Activated CD4-positive, alpha-beta memory T cell treated with anti-CD3 and anti-CD28 coated beads, Interleukin-2, amount 10 ng/mL, durations not matched to agents 7 days and 5 days (primary cell): ENCODE measurements at places on chromosomes 7 and 10.
A peak's percentile ranks its signal among the peaks of the same experiment; 100 is the strongest.

- no peak for DNase-seq
These were observed 6.9 kb upstream of the VGF start for GRCh38 chr7:101172005-101172853.

DNA sequence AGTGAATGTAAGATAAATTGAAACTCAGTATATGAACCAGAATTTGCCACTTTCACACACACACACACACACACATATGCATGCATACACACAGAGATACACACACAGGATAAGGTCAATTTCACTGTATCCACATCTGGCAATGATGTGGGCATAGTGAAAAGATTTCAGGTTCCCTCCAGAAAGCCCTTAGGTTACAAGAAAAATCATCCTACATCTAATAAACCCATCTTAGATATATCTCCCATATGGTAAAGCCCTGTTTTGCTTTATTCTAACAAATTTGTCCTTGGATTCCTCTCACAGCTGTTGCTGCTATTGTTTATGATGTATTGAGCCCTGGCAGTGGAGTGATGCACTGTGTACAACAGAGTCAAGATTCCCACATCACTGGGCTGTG is 27.9 kb upstream of the DLX6 start:
- no peak for DNase-seq

GRCh38 chr10:86536294-86536861 is 14.8 kb upstream of the WAPL start:
- peak; percentile 52 for DNase-seq

DNA sequence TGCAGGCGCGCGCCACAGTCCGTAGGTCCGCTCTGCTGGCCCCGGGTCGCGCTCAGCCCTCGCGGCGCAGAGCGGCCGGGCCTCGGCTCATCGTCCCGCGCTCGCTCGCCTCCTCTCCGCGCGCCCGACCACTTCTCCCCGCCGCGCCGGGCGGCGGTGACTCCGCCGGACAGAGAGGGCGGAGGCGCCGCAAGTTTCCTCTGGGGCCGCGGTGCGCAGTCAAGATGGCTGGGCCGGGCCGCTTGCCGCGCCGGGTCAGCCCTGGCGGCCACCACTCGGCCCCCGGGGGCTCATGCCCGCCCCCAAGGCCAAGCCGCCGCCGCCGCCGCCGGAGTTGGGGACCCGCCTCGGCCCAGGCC is 441 bp downstream of the FZD8 start:
- DNase-seq, result no peak

DNA sequence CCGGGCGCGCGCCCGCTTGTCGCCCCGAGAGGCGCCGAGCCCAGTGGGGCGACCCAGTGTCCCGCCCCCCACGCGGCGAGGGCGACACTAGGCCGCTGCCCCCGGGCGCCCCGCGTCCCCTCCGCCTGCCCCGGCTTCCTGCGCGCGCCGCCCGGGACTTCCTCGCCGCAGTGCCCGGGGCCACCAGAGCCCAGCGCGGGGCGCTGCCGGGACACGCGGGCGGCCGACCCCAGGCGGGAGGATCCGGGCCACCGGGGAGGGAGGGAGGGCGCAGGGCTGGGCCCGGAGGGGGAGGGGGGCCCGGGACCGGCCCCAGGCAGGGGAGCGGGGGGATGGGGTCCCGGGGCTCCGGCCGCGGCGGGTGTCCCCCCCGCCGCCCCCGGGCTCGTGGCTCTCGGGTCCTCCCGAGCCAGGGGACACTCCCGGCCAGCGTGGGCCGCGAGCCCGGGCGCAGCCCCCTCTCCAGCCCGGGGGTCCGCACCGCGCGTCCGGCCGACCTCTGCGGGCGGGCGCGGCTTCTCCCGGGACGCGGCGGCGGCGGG is 435 bp upstream of the PWWP2B start:
- peak; percentile 72 for DNase-seq

- no peak for DNase-seq
These were observed 308.3 kb upstream of the STEAP1 start for GRCh38 chr7:89845952-89846351.

- no peak for DNase-seq
These were observed 33.9 kb downstream of the RCC1L start for GRCh38 chr7:75039709-75040108.

DNA sequence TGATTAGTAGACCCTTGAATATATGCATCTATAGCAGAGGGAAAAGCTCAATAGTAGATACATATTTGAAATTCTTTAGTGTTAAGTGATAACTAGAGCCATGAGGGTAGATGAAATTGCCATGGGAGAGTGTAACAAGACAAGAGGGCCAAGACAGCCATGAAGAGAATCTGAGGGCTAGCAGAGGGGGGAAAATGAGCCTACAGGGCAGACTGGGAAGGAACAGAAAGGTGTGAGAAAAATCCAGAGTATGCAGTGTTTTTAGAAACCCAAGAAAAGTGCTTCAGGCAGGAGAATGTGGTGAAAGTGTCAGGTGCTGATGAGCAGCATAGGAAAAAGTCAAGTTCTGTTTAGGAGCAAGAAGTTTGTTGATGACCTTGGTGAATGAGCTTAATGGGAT is 63.0 kb downstream of the MAPK8 start:
- no peak for DNase-seq

DNA sequence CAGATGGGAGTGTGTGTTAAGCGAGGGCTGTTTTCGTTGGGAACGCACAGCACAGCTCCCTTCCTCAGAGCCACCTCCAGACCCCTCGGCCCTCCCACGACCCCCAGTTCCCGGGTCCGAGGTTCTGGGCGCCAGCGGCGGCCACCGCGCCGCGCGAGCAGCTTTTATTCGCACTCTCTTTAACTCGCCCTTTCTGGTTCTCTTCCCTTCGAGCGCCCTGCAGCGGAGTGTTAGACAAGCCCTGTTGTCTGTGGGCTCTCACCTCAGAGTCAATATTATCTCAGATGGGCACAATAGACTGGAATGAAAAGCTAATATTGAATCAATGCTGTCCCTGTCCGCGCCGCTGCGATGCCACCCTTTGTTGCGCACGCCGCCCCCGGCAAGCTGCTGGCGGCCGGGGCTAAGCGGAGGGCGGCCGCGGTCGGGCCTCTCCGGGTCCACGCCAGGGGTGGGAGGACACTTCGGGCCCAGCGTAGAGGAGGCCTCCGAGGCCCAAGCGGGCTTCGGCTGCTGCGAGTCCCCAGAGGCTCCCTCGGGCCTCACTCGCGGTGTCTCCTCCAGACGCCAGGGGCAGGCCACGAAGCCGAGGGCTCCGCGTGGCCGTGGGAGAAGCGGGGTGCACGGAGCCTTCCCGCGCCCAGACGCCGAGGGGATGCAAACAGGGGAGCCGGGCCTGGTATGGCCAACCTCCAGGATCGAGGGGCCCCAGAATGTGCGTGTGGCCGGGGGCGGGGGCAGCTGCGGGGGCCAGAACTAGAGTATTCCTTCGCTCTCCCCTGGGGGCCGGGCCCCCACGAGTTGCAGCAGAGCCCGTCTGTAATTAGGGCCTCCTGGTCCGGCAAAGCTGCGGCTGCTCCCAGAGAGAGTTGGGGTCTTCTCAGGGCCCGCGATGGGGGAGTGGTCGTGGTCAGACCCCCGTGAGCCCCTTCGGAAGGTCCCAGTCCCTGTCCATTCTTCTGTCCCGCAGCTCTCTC is 7.9 kb upstream of the EMX2 start:
- DNase-seq, result no peak
